ENCODE measurements at places on chromosomes 1 and 21.

- no peak for DNase-seq
Observed at GRCh38 chr1:38785285-38786039, 74.1 kb downstream of the RRAGC start.

DNA sequence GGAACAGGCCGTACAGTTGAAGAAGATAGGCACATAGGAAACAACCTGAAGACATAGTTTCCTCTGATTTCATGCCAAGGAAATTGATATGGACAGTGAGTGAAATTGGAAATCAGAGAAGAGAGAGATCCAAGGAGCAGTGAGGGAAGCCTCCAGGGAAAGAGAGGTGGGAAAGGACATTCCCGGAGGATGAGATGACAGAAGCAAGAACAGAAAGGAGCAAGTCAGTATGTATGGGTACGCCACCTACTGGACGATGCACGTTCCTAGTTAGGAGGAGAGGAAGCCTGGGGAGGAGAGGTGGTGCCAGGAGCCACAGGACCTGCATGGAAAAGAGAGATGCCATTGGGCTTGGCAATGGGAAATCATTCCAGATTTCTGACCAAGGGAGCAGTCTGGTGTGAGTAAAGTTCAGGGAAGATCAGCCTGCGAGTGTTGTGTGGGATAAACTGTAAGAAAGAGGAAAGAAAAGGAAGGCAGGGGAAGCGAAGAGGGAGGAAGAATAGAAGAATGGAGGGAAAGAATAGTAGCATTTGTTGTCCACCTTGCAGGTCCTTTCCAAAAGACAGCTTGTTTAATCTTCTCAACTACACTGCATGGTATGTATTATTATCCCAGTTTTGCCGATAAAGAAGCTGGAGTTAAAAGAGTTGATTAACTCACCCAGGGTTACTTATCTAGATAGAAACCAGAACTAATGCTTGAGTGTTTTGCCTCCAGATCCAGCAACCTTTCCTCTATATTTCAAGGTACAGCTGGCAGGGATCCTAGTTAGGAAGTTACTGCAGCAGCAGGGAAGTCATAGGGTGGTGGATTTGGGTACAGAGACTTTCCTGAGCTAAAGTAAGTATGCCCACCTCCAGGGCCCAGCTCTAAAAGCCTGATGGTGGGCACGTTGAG, 27.4 kb downstream of the C1orf116 start:
- DNase-seq: no peak

- DNase-seq: no peak
Observed at GRCh38 chr1:68495968-68496679, 758 bp downstream of the DEPDC1 start.

GRCh38 chr1:14954210-14954609, 199.3 kb upstream of the TMEM51 start:
- no peak for DNase-seq

DNA sequence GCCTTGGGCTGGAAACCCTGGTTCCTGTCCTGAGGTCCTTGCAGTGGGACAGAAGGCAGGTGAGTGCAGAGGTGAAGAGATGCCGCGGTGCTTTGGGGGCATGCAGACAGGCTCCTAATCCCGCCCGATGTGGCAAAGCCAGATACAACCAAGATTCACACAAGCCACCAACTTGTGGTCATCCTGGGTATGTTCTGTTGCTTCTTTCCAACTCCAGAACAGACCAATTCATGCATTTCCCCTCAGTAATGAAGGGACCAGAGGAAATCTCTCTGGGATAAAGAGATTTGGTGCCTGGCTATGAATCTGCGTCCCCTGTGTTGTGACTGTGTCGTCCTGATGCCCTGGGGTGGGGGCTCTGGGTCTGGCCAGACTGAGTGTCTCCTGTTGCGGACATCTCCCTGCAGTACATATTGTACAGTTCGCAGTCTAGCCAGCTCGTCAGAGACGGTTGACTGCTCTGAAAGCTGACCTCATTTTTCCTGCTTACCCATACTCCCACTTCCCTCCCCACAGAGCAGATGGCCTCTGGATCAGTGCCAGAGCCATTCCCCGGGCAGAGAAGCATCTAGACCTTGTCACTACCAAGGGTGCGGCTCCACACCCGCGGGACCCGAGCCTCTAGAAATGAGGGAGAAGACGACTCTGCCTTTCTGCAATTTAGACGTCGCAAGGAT, 216.3 kb downstream of the KIF26B start:
- DNase-seq: no peak

DNA sequence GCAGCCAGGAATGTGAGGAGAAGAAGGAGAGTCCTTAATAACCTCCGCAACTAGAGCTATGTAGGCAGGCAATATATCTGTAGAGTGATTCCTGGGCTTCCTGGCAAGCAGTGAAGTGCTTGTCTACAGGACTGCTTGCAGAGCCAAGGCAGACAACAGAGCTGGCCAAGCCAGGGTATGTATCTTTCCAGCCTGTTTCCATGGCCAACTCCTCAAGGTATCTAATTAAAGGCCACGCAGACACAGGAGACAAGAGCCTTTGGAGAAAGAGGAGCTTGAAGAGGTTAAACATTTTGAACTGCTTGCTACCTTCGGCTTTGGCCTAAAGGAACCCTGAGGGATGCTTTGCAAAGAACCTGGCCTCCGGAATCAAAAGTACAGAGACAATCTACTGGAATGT, 137.4 kb downstream of the PIGK start:
- DNase-seq: no peak

DNA sequence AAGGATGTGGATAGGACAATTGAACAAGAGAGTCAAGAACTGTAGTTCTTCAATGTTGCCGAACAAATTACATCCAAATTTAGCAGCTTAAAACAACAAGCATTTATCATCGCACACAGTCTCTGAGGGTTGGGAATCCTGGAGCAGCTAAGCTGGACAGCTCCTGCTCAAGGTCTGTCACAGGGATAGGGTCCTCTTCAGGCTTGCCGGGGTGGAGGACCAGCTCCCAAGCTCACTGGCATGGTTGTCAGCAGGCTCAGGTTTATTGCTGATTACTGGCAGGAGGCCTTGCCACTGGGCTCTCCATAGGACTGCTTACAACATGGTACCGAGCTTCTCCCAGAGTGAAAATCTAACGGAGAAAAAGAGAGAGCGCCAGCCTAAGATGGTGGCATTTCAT, 22.1 kb upstream of the COX20 start:
- no peak for DNase-seq

DNA sequence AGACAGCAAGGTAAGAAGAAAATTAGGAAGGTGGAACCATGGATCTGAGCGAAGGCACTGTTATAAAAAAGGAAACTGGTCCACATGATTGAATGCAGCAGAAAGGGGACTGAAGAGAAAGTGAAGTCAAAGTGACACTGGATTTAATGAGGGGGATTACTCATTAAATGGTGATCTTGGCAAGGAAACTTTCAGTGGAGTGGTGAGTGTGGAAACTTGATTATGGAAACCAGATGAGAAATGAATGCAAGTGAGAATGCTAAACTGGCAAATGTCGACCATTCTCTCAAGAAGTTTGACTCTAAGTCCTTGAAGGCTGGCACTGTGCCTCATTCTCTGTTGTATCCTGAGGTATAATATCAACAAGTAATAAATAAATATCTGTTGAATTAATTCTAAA, 23.3 kb downstream of the COLGALT2 start:
- DNase-seq: peak; percentile 25

DNA sequence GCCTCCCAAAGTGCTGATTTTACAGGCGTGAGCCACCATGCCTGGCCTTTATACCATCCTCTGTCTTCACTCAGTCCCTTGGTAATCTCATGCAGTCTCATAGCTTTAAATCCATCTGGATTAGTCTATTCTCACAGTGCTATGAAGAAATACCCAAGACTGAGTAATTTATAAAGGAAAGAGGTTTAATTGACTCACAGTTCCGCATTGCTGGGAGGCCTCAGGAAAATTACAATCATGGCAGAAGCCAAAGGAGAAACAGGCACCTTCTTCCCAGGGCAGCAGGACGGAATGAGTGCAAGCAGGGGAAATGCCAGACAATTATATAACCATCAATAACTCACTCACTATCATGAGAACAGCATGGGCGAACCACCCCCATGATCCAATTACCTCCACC, 49.1 kb upstream of the CPLANE2 start:
- DNase-seq: peak; percentile 11

DNA sequence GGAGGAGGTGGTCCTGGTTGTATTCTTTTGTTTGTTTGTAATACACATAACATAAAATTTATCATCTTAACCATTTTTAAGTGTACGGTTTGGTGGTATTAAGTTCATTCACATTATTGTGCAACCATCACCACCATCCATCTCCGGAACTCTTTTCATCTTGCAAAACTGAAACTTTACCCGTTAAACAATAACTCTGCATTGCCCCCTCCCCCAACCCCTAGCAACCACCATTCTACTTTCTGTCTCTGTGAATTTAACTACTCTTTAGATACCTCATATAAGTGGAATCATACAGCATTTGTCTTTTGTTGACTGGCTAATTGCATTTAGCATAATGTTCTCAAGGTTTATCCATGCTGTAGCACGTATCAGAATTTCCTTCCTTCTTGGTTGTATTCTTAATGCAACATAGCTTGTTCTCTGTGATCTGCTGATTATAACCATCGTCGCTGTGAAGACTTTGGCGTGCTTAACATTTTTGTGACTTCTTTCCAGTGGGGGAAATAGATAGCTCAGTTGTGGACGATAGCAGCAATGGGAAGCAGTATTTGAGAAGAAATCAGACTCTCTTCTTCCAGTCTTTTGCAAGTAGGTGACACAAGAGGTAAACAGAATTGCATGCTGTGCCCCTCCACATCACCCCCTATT, 117.5 kb upstream of the HOOK1 start:
- DNase-seq: no peak

DNA sequence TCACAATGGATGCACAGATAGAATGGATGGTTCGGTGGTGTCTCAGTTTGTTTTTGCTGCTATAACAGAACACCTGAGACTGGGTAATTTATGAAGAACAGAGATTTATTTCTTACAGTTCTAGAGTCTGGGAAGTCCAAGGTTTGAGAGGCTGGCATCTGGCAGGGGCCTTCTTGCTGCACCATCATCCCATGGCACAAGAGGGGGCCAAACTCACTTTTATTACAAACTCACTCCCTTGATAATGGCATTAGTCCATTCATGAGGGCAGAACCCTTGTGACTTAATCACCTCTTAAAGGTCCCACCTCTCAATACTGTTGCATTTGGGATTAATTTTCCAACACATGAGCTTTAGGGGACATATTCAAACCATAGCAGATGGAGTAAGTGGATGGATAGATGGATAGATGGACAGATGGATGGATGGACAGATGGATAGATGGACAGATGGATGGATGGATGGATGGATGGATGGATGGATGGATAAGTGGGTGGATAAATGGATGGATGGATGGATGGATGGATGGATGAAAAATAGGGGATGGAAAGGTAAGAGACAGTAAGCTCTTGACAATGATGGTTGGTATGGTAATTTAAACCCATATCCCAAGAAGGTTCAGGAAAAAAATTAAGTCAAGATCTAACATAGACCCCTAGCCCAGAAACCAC, 16.5 kb downstream of the CAMK2N1 start:
- DNase-seq: no peak

- no peak for DNase-seq
Observed at GRCh38 chr1:183487674-183488442, 15.6 kb downstream of the SMG7 start.

DNA sequence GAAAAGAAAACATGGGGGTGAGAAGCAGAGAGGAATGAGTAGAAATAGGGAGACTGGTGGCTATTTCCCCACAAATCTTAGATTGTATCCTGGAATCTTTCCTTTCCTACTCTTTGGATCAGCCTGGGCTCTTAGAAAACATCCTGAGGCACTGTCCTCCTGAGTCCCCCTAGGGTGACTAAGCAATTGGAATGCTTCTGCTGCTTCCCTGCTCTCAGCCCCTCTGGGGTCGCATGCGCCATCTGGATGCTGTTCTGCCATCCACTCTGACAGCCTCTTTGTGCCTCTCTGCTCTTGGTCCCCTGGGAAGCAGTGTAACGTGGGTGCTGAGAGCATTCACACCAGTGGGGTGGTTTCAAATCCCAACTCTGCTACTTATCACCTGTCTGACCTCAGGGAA, 443.0 kb downstream of the SIPA1L2 start:
- no peak for DNase-seq
